RKO (cell line): ENCODE measurements at places on chromosomes 1 and 21.

- no peak for DNase-seq
Measured at GRCh38 chr1:205536759-205537361, 32.4 kb downstream of the CDK18 start.

GRCh38 chr1:206982216-206982615 is 12.0 kb upstream of the FCAMR start:
- DNase-seq = peak; percentile 46

- DNase-seq = no peak
Measured at GRCh38 chr1:53303726-53304515, 23.9 kb downstream of the LRP8 start.

GRCh38 chr21:17783481-17784179 is 35.5 kb downstream of the C21orf91 start:
- DNase-seq = no peak

- DNase-seq = no peak
Measured at GRCh38 chr1:59638231-59638711, 176.5 kb upstream of the HOOK1 start.

DNA sequence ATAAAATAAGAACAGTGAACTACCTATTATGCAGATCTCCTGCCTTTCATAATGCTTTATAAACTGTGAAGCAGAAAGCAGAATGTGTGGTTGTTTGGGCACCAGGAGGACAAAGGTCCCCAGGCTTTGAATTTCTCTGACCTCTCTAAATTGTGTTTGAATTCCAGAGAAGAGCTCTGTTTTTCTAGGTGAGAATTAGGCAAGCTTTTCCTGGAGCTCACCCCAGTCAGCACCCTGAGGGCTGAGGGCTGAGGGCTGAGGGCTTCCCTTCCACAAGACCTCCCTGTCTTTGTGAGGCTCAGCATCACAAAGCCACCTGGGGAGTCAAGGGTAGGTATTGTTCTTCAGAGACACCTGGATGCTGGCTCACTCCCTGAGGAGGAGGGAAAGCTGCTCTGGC is 45.5 kb upstream of the LRIG2 start:
- no peak for DNase-seq

- no peak for DNase-seq
Measured at GRCh38 chr1:77543822-77544448, 138.5 kb downstream of the ZZZ3 start.

GRCh38 chr21:41620541-41620940 is 112.6 kb upstream of the TMPRSS2 start:
- no peak for DNase-seq

DNA sequence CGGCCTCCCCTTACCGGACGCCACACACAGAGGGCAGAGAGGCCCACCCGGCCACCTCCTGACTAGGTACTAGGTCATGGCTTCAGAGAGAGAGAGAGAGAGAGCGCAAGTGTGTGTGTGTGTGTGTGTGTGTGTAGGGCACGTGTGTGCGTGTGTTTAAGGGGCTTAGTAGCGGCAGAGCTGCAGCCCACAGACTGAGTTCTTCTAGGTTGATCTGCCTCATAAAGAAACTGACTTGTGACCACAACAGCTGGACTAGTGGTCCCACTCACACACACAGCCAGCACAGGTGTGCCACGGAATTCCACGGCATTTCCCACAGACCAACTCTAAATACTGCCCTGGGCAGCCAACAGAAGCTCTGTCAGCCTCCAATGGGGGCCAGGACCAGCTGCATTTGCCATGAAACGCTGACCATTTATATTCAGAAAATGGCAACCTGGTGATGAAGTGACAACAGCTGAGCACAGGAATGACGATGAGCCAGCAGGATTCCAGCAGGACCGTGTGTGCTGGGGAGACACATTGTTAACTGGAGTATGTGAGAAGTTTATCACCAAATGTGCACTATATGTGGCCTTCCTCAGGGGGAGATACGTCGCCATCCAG is 38.8 kb upstream of the GPR153 start:
- DNase-seq = no peak

GRCh38 chr1:43271186-43272118 is 1.7 kb downstream of the TMEM125 start:
- DNase-seq = no peak

GRCh38 chr1:38486085-38486484 is 373.5 kb downstream of the RRAGC start:
- no peak for DNase-seq

DNA sequence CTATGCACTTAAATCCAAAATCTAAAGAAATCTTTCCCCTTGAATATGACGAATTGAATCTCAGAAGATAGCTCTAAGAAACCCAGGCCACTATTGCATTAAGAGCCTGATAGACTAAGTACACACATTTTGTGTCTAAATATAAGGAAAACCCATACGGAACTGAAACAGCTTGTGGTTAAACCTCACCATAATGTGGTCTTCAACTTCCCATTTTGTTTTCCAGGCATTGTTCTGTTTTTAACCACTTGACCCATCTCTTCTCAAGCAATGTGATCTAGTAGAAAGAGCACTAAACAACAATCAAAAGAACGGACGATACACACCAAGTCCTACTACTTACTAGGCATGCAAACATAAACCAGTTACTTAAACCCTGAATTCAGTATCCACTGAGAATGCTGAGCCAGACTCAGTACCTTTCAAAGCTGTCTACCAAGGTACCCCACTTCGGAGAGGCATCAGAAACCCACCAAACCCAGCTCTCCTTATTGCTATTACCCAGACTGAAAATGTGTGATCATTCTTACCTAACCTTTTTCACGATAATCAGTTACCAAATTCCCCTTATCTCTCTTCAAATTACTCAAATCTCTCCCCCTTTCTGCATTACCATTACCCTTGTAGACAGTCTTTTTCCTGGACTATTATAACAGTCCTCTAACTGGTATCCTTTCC is 12.8 kb downstream of the OTUD7B start:
- DNase-seq = no peak

DNA sequence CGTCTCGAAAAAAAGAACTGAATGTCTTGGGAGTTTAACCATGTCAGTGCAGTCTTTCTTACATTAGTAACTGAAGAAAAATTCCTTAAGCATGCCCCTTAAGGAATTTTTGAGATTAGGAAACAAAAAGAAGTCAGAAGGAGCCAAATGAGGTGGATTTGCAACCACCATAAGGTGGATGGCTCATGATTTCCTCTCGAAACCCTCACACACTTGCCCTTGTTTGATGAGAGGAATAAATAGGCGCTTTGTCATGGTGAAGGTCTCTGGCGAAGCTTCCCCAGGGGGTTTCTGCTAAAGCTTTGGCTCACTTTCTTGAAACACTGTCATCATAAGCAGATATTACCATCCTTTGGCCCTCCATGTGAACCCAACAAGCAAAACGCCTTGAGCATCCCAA is 68.2 kb downstream of the POFUT2 start:
- DNase-seq = no peak

DNA sequence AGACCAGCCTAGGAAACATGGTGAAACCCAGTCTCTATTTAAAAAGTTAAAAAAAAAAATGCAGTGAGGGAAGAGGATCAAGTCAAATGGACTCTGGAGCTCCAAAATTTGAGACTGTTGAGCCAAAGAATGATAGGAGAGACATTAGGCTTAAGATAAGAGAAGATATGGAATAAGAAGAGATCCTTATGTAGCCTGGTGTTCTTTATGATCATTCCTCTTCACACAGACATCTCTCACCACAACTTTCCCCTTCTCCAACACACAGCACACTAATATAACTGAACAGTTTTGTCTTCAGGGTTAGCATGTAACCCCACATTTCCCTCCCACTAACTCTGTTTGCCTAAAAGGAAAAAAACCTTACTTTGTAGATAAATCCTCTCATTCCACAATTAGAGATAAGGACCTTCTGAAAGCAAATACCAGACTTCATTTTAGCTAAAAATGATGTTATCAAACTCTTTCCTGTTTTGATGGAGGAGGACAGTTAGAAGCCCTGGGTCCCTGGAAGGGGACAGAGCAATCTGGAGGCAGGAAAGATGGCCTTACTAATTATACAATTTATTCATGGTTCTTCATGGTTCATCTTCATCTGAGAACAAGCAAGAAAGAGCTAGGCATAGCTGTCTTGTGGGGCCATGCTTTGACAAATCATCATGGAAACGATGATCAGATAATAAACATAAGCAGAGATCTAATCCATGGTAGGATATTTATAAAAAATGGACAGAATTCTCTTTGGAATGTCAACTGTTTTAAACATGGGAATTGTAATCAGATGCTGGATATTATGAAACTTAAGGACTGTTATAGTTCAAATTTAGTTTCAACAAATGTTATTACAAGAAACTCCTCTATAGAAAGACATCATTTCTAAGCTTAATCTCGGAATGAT is 96.7 kb upstream of the S1PR1 start:
- DNase-seq = no peak

DNA sequence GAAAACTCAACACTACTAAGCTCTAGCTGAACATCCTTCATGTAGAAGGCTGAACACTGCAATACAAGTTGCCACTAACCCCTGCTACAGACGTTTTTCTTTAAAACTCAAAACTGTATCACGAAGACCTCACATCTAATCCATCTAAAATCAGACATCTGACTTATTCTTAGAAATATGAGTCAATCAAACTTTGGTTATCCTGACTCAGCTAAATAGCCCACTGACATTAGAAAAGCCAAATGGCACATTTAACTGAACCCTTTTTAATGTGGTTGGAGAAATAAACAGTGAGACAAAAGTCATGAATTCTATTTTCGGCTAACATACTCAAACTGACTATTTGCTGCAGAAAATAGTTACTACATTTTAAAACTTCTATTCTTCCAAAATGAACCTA is 35.6 kb downstream of the WLS start:
- DNase-seq = no peak

DNA sequence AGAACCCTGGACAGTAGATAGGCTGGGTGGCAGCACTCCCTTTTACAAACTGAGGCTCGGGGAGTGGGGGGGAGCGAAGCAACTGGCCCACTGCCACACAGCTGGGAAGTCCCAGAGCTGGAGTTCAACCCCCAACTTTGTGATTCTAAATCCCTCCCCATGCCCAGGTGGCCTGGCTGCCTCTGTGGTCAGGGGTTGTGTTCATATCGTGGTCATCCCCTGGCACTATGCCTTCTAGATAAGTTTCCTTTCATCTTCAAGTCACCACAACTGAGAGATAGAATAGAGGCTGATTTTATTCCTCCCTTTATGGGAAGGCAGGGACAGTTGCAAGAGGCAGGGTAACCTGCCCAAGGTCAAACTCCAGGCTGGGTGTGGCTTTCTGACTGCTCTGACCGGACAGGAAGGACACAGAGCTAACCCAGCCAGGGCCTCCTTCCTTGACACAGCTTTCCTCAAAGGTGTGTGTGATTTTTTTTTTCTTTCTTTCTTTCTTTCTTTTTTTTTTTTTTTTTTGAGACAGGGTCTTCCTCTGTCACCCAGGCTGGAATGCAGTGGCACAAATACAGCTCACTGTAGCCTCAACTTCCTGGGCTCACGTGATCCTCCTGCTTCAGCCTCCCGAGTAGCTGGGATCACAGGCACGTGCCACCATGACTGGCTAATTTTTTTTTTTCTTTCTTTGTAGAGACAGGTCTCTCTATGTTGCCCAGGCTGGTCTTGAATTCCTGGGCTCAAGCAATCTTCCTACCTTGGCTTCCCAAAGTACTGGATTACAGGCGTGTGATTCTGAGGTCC is 18.4 kb upstream of the TNFRSF1B start:
- DNase-seq = no peak

DNA sequence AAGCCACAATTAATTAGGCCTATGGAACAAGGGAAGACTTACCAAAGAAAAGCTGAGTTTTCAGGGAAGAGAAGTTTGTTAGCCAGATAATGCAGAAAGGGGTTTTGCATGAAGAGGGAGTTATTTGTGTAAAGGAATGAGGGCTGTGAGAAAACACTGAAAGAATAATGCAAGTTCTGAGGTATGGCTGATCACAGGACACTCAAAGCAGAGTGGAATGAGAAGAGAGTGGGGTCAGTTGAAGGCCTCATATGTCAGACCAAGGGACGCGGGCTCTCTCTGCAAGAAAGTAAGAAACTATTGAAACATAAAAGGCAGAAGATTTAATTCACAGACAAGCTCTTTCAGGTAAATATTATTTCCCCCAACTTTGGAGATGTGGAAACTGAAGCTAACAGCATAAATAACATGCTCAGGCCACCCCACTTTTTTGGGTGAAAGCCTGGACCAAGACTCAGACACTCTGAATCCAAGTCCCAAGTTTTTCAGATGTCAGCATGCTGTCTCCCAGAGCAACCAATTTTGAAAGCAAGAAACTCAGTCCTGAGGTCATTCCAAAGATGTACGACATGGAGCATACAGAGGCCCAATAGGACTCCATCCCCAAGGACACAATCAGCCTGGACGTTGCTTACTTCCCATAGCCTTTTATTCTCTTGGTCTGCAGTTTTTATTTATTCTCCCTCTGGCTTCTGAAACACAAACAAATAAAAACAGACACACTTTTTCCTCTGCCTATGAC is 47.3 kb upstream of the FGGY start:
- no peak for DNase-seq

- DNase-seq = peak; percentile 47
Measured at GRCh38 chr1:45304311-45305081, 22.2 kb upstream of the HPDL start.

- no peak for DNase-seq
Measured at GRCh38 chr1:86640161-86640670, 64.2 kb upstream of the SH3GLB1 start.

- DNase-seq = no peak
Measured at GRCh38 chr1:180258935-180259334, 28.9 kb downstream of the LHX4 start.

DNA sequence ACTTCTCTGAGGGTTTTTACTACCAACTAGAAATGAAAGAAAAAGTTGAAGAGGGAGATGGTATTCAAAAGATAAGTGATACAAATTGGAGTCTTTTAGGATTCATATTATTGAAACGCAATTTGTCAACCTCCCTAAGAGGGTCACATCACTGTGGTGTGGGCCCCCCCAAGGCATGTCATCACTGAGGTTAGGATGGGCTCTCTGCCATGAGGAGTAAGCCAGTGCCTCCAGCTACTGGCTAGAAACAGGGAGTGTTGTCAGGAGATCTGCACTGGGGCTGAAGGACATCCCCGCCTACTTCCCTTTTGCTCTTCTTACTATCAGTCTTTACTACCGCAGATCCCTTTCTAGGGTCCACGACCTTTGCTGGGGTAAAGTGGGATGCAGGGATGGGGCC is 25.9 kb downstream of the ITSN1 start:
- no peak for DNase-seq

GRCh38 chr1:173861731-173862145 is 6.1 kb downstream of the GAS5 start:
- DNase-seq = no peak

DNA sequence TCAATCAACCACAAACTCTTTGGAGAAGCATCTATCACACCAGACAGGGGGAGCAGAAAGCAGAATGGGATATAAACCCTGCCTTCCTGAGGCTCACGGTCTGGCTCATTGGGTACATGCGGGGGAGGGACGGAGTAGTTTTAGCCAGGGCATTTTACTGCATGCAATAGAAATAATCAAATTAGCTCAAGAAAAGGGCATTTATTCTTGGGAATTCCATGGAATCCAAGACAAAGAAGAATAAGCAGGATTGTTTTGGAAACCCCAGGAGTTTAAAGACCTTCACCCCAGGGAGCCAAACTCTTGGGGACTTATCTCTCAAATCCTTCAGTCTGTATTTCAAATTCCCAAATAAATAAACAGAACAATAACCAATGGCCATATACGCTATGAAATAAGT is 5.2 kb upstream of the KAZN start:
- no peak for DNase-seq

- DNase-seq = no peak
Measured at GRCh38 chr1:117105722-117106121, 15.8 kb downstream of the TRIM45 start.
